ENCODE measurements at places on chromosomes 7 and 10. TPM values are rescaled to one million over a fixed set of nuclear protein-coding genes. Genes with fewer than 3 reads are reported as not detected.
A peak's percentile ranks its signal among the peaks of the same experiment; 100 is the strongest.

DNA sequence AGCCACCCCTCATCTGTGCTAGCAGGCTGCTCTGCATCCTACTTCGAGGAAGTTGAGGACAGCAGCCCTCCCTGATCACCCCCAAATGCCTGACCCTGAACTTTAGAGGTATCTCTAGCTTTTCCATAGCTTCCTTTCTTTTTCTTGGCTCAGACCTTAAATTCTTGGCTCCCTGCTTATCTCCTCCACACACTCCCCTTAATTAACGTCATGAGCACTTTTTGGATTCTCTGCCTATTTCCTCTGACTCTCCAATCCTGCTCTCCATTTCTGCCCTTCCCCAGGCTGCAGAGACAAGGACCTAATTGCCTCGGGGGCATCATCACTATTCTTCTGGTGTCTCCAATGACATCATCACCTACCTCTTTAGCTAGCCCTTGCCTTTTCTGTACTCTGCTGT lies 40.8 kb upstream of the SEC61G start:
- H3K27me3 ChIP-seq = no peaks in the 10 kb centered on the region
- peaks cover 29% of the 10 kb centered on the region for H3K4me1 ChIP-seq
- DNase-seq = no peak
- no peaks in the 10 kb centered on the region for H3K36me3 ChIP-seq
- H3K4me3 ChIP-seq = no peak overlapping the region
- no peak overlapping the region for H3K27ac ChIP-seq

LYZL1 gene
- polyA plus RNA-seq = not detected

- no peak for DNase-seq
- H3K4me1 ChIP-seq = no peaks in the 10 kb centered on the region
- no peak overlapping the region for H3K27ac ChIP-seq
- H3K4me3 ChIP-seq = no peak overlapping the region
These were observed 86.4 kb downstream of the TAX1BP1 start for GRCh38 chr7:27826357-27826756.

C10orf90 gene
- not detected for polyA plus RNA-seq

DNA sequence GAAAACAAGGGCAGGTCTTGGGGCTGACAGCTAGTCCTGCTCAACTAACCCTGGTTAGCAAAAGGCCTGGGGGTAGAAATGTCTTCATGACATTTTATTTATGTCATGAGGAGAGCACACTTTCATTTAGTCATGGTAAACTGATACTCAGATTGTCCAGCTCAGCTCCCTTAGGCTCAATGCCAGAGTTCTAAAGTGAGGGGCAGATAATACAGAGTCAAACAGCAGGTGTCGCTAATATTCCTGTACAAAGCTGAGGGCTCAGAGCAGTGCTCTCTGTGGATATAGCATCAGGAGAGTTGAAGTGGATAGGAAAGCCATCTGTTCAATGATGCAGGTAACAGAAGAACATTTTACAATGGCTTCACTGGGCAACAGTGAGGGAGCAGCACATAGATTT lies 26.8 kb upstream of the CALCR start:
- no peak for DNase-seq
- H3K27me3 ChIP-seq = no peaks in the 10 kb centered on the region
- H3K4me1 ChIP-seq = no peaks in the 10 kb centered on the region
- no peak overlapping the region for H3K4me3 ChIP-seq

- peaks cover 11% of the 10 kb centered on the region for H3K4me1 ChIP-seq
- peak; percentile 61 for DNase-seq
- H3K27ac ChIP-seq = no peak overlapping the region
These were observed 59.9 kb upstream of the COBL start for GRCh38 chr7:51376420-51377092.

- no peak overlapping the region for H3K27ac ChIP-seq
- DNase-seq = no peak
- H3K36me3 ChIP-seq = peaks cover 7% of the 10 kb centered on the region
- peaks cover 6% of the 10 kb centered on the region for H3K4me1 ChIP-seq
These were observed 118.2 kb downstream of the CDK6 start for GRCh38 chr7:92717993-92718716.

CLCN1 gene
- 0.05 TPM for polyA plus RNA-seq

PON3 gene
- polyA plus RNA-seq = 0.51 TPM

- no peak overlapping the region for H3K27ac ChIP-seq
- no peaks in the 10 kb centered on the region for H3K36me3 ChIP-seq
- peaks cover 4% of the 10 kb centered on the region for H3K27me3 ChIP-seq
- no peak overlapping the region for H3K4me3 ChIP-seq
- DNase-seq = no peak
- no peaks in the 10 kb centered on the region for H3K4me1 ChIP-seq
These were observed 69.4 kb downstream of the NOC3L start for GRCh38 chr10:94293354-94293753.

HOXA3 gene
- polyA plus RNA-seq = 0.84 TPM

GRCh38 chr10:48444266-48444665 lies 137.8 kb downstream of the MAPK8 start:
- peaks cover 2% of the 10 kb centered on the region for H3K36me3 ChIP-seq
- H3K4me3 ChIP-seq = no peak overlapping the region
- no peak for DNase-seq
- no peaks in the 10 kb centered on the region for H3K27me3 ChIP-seq
- H3K27ac ChIP-seq = no peak overlapping the region

DNA sequence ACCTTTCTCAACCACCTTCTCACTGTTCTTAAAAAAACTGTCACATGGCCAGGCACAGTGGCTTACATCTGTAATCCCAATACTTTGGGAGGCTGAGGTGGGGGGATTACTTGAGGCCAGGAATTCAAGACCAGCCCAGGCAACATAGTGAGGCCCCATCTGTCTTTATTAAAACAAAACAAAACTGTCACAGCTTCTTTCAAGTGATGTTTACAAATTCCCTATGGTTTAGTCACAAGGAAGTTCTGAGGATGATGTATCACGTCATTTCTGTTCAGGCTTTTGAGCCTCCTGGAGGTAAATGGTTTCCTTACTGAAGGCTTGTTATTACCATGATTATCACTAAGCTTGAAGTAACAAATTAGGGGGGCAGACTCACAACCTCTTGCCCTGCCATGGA lies 186.2 kb downstream of the CFTR start:
- no peak for DNase-seq
- no peak overlapping the region for H3K4me3 ChIP-seq
- no peaks in the 10 kb centered on the region for H3K4me1 ChIP-seq
- H3K36me3 ChIP-seq = no peaks in the 10 kb centered on the region
- H3K27me3 ChIP-seq = no peaks in the 10 kb centered on the region

DNA sequence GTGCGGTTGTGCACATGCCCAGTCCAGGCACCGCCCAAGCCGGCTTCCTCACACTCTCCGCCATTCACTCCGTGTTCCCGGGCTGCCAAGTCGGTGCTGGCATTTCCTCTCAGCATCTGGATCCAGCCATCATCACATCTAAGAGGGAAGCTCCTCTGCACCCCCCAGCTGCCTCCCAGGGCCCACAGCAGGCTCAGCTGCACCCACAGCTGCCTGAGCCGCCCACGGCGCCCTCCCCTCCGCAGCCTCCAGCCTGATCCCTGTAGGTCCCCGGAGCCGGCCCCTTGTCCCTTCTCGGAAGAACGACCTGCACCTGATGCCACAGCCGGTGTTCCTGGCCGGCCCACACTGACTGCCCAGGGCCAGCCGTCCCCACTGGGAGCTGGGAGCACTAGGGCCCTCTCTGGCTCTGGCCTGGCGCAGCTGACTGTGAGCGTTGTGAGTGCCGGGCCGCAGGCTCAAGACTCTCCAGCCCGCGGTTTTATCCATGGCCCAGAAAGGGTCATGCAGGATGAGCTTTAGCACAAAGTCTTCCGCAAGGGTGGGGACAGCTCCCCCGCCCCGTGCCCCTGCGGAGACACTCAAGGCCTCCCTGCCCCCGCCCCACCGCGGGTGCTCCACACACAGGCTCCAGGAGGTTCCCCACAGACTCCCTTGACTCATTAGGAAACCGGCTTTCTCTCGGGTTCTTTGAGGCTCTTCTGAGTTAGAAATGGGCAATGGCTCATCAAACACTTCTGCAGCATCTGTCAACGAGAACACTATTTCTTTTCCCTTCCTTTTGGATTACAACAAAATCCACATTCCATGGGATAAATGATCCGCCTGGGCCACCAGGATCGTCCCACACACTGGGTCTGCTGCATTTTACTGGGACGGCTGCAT lies 31.2 kb downstream of the CFAP46 start:
- no peak overlapping the region for H3K27ac ChIP-seq
- no peaks in the 10 kb centered on the region for H3K27me3 ChIP-seq
- H3K36me3 ChIP-seq = no peaks in the 10 kb centered on the region
- no peak for DNase-seq
- H3K4me3 ChIP-seq = no peak overlapping the region

DNA sequence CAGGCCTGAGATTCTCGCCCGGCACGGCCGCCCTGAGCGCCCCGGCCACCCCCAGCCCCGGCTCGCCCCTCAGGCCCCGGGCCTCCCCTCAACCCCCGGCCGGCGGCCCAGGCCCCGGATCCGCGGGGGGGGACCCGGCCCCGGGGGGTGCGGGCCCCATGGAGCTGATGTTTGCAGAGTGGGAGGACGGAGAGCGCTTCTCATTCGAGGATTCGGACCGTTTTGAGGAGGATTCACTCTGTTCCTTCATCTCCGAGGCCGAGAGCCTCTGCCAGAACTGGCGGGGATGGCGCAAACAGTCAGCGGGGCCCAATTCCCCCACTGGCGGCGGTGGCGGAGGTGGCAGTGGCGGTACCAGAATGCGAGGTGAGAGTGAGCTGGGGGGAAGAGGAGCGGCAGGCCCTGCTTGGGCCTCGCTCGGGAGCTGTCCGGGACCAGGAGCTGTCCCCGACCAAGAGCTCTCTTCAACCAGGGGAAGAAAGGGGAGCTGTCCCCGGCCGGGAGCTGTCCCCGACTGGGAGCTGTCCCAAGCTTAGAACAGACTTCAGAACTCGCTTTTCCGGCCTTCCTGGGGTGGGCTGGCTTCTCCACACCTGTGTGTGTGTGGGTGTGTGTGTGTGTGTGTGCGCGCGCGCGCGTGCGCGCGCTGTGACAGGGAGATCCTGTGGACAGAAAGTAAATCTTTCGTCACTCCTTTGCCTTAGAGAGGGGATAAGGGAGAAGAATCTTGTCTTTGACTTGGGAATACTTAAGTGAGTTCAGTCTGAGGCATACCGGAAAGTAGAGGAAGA lies 510 bp downstream of the ZSWIM8 start:
- DNase-seq = no peak
- peak overlapping the region; percentile 76 for H3K27ac ChIP-seq
- peaks cover 20% of the 10 kb centered on the region for H3K4me1 ChIP-seq
- peaks cover 18% of the 10 kb centered on the region for H3K36me3 ChIP-seq
- peak overlapping the region; percentile 74 for H3K4me3 ChIP-seq
- H3K27me3 ChIP-seq = no peaks in the 10 kb centered on the region

DNA sequence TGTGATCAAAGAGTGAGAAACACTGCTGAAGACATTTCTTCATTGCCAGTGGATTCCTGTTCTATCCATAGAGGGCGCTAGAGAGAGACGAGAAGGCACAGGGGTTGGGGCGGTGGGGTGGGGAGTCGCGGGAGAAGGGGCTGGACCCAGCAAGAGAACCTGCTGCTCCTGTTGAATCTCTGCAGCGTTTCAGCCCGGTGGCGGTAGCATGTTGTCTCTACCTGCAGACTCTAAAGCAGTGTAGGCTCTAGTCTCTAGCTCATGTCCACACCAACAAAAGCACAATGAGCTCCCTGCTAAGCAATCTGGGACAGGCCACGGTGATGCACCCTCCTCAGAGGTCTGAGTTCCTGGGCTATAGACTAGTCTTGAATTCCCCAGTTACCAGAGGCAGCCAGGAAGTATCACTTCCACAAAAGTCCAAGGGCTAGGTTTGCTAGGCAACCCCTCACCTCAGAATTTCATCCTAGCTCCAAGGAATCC lies 167.7 kb downstream of the DGKB start:
- DNase-seq = no peak
- no peaks in the 10 kb centered on the region for H3K4me1 ChIP-seq
- H3K27me3 ChIP-seq = no peaks in the 10 kb centered on the region

DNA sequence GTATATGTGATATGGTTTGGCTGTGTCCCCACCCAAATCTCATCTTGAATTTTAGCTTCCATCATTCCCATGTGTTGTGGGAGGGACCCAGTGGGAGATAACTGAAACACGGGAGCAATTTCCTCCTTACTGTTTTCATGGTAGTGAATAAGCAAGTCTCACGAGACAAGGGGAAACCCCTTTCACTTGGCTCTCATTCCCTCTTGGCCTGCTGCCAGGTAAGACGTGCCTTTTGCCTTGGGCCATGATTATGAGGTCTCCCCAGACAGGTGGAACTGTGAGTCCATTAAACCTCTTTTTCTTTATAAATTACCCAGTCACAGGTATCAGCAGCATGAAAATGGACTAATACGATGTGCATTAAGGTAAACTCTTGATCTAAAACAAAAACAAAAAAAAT lies 357.1 kb upstream of the AOAH start:
- H3K36me3 ChIP-seq = no peaks in the 10 kb centered on the region
- no peak overlapping the region for H3K27ac ChIP-seq
- no peaks in the 10 kb centered on the region for H3K4me1 ChIP-seq
- H3K27me3 ChIP-seq = no peaks in the 10 kb centered on the region
- no peak for DNase-seq

- no peak for DNase-seq
- H3K4me3 ChIP-seq = no peak within 1 kb of the TSS
- no peak within 1 kb of the TSS for H3K27ac ChIP-seq
- H3K4me1 ChIP-seq = no peaks in the 10 kb centered on the region
These were observed at the start of gene TMEM140 for GRCh38 chr7:135147899-135148721. Gene TMEM140 (plus strand): TSS chr7:135148072. CDS start chr7:135164442, 16,370 bp downstream.

TSPAN33 gene
- 0.93 TPM for polyA plus RNA-seq

RAB19 gene
- polyA plus RNA-seq = 0.22 TPM

DNA sequence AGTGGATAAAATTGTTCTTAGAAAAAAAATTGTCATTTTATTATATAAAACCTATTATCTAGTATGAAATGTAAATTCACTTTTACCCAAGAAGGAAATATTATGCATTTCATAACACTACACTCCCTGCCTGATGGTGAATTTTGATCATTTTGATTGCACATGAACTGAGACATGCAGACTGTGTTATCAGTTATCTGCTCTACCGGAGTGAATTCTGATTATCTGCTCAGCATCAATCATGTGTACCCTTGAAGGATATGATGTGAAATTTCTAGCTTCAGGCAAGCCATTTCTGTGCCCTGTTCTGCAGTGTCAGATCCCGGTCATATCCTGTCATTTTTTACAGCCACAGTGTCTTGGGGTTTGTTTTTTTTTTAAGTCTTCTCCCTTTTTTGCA lies 85.0 kb upstream of the FGL2 start:
- no peaks in the 10 kb centered on the region for H3K4me1 ChIP-seq
- DNase-seq = no peak
- no peak overlapping the region for H3K4me3 ChIP-seq
- no peaks in the 10 kb centered on the region for H3K36me3 ChIP-seq
- no peaks in the 10 kb centered on the region for H3K27me3 ChIP-seq
